T-helper 1 cell (primary cell): ENCODE measurements at places on chromosomes 13 and 19.

GRCh38 chr19:23769691-23770468 lies 11.2 kb upstream of the ZNF681 start:
- DNase-seq, result no peak

DNA sequence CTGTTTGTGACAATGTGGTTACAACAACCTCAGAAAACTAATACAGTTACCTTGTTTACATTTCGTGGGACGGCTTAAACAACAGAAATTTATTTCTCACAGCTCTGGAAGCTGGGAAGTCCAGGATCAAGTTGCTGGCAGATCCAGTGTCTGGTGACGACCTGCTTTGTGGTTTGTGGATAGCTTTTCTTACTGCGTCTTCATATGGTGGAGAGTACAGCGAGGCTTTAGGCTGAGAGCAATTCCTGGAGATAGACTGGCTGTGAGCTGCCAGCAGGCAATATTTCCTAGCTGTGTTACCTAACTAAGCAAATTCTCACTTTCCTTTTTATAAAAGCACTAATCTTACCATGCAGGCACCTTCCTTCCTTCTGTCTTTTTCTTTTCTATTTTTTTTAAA lies 1203.5 kb upstream of the PRR20A start:
- no peak for DNase-seq

DNA sequence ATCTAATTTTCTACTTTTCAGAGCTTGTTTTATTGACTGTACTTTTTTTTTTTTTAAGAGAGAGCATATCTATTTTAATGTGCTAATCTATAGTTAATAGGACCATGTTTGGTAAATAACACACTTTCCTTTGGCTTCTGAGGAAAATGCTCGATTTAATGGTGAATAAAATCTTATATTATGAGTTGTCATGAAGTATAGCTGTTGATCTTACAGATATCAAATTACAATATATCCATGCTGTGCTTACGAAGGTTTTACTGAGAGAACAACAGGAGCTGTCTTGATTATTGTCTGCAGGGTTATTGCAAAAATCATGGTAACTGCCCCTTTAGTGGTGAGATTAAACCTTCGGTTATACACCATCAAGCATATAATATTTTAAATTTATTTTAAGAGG lies 29.6 kb downstream of the URI1 start:
- no peak for DNase-seq

GRCh38 chr13:25037057-25037813 lies 58.7 kb upstream of the PABPC3 start:
- peak; percentile 18 for DNase-seq

DNA sequence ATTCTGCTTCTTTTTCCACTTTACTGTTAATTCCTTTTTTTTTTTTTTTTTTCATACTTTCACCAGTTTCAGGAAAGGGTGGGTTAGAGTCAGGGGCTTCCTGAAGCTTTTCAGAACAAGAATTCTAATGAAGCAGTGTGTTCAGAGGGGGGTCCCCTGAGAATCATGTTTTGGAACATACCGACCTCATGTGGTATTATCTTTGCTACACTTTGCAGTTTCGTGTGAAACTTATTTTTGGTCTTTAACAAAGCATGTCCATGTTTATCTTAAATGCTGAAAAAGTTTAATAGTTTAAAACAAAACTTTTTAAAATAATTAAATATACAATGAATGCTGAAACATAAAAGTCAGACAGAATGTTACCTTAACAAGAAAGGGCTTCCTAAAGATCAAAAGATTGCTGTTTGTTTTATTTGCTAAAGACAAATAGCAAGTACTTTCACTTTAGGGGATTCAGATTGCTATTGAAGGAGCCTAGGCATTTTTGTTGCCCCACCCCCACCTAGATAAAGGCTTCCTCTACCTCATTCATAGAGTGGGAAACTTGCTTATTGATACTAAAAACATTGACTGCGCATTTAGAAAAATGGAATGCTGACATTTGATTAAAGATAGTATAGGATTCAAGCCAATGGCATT lies 21.1 kb upstream of the POMP start:
- DNase-seq, result no peak

DNA sequence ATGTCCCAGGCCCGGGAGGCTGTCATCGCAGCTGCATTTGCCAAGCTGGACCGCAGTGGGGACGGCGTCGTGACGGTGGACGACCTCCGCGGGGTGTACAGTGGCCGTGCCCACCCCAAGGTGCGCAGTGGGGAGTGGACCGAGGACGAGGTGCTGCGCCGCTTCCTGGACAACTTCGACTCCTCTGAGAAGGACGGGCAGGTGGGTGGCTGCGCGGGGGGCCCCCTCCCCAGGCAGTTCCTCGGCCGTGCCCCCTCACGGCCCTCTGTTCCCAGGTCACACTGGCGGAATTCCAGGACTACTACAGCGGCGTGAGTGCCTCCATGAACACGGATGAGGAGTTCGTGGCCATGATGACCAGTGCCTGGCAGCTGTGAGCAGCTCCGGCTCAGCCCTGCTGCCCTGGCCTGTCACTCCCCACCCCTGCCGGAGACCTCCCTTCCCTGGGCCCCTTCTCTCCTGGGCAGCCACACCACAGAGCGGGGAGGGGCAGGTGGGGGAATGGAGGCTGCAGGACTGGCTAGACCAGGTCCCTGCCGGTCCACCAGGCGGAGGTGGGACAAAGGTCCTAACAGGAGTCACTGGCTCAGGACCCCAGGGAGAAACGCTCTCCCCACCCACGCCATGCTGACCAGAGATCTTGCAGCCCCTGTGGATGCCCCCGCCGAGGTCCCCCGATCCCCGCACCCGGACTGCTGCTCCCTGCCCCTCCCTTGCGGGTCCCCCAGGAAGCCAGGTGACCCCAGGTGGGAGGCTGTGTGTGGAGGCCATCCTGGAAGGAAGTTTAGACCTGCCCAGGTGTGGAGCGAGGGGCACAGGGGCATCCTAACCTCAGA lies 1.1 kb downstream of the CAPS start:
- DNase-seq, result no peak
